Stimulated activated CD4-positive, alpha-beta T cell treated with anti-CD3 and anti-CD28 coated beads, Interleukin-12 subunit alpha, Interleukin-12 subunit beta, amount 100 ng/mL, for 48 hours (primary cell): ENCODE measurements at places on chromosomes 16 and 17.

GRCh38 chr16:20074099-20074991, 655 bp upstream of the GPR139 start:
- DNase-seq, result no peak

DNA sequence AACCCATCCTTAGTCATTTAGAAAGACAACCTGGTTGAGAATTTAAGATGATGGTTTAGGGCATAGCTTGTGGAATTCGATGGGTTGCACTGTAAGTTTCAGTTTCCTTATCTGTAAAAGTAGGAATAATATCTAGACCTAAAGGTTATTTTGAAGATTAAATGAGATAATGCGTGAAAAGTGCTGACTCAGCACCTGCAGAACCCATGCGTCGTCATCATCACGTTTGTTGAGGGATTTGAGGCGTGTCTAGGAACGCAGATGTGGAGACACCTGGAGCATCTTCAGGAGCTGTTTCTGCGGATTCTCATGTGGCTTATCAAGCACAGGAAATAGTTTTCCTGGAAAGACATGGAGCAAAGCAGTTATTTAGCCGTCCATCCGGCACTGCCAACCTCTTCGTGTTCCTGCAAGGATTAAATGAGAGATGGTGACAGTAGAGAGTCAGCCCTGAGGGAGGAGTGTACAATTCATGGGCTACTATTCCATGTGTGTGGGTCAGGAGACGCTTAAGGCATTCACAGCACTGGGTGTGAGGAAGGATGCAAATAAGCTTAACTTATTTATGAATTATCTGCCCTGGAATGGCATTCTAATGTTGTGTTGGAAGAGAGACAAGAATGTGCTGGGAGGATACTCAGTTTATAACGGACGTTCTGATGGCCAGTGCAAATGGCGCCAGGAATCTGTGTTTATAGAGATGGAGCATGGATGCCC, 536.1 kb downstream of the MAF start:
- no peak for DNase-seq

GRCh38 chr17:80007939-80008338, 27.7 kb downstream of the TBC1D16 start:
- DNase-seq, result no peak

- no peak for DNase-seq
These were observed 7.3 kb downstream of the CDK5R1 start for GRCh38 chr17:32493976-32494513.
